ENCODE measurements at places on chromosomes 11 and 22. TPM values are rescaled to one million over a fixed set of nuclear protein-coding genes. Genes with fewer than 3 reads are reported as not detected.

DNA sequence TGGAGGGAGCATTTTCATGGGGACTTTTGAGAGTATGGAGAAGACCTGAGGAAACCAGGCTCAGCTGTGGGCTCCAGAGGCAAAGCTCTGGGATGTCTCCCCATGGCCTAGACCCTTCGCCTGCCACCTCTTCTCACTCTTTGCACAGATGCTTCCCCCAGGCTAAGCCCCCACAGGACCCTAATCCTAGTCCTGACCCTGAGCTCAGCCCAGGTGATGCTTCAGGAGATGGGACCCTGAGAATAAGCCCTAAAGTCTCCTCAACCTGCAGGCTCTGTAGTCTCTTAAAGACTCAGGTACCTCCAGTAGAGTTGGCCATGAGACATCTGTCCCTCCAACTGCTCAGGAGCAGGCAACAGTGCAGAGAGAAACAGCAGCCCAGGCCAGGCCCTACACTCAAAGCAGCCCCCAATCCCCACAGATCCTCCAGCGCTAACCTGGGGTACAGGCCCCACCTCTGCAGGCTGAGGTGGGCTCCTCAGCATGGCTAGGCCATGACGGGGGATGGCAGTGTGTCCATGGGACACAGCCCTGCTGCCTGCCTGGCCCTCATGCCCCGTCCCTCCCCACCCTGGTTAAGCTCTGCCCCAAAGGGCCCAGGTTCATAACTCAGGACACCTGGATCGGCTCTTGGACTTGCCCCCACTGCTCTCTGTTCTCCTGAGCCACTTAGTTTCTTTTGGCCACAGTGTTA, 39.4 kb downstream of the GGTLC2 start:
- no peak for DNase-seq

DNA sequence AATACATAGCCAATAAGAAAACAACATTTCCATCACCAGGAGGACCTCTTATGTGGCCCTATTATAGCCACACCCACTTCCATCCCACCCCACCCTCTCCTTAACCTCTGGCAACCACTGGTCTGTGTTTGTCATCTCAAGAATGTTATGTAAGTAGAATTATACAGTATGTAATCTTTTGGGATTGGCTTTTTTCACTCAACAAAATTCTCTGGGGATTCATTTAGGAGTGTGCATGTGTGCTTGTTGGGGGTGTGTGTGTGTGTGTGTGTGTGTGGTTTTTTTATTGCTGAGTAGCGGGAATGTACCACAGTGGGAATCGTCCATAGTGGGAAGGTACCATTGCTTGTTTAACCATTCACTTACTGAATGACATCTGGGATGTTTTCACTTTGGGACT, 5.2 kb downstream of the KCNJ5 start:
- DNase-seq: no peak

DNA sequence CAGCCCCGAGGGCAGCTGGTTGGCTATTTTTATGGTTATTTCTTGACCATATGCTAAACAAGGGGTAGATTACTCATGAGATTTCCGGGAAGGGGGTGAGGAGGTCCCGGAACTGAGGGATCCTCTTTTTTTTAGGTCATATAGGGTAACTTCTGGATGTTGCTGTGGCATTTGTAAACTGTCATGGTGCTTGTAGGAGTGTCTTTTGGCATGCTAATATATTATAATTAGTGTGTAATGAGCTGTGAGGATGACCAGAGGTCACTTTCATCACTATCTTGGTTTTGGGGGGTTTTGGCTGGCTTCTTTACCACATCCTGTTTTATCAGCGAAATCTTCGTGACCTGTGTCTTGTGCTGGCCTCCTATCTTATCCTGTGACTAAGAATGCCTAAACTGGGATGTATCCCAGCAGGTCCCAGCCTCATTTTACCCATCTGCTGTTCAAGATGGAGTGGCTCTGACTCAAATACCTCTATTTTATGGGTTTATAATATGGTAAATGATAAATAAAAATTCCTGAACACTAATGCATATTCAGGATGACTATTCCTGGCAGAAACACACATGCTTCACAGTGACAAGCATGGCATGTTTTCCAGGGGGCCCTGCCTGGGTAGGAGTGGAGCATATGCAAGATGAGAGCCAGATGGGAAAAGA, 11.2 kb downstream of the KREMEN1 start:
- DNase-seq: peak; percentile 83

The NPAS4 gene
- 0.11 TPM for total RNA-seq

The AIFM3 gene
- 147 TPM for total RNA-seq

DNA sequence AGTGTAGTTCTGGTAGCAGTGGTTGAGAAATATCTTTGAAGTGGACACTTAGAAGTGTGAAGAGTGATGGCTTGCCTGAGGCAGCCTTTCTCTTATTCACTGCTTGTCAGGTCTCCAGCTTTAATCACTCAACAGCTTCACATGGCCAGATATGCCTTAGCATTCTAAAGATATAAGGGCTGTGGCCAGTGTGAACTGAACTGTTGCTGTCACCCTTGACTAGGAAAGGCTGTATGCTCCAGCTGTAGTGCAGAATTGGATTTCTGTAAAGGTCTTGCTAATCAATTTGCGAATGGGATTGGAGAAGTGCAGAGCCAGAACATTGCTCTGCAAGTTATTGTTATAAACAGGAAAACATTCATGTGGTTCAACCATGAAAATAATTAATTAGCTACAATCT, 266.7 kb downstream of the TMEM135 start:
- no peak for DNase-seq

DNA sequence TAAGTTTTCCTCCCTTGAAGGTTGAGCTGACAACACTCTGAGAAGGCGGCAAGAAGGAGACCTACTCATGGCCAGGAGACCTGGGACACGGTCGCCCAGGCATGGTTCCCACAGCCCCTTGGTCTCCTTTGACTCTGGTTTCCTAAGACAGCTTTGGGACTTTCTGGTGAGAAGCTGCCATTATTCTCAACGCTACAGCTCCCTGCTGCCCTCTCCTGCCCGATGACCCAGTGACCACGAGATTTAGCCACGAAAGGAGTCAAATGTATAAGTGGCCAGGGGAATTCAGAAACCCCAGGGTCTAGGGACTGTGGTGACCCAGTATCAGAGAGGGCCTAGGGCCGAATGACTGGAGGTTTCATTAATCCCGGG, 699 bp upstream of the SDF2L1 start:
- no peak for DNase-seq

GRCh38 chr11:65639623-65640482, 2.0 kb downstream of the SIPA1 start:
- DNase-seq: no peak

The MS4A6A gene
- total RNA-seq: 29.8 TPM

Data from spinal cord (tissue), 10 donors.